ENCODE measurements at places on chromosomes 3 and 15. TPM values are rescaled to one million over a fixed set of nuclear protein-coding genes. Genes with fewer than 3 reads are reported as not detected.

- DNase-seq = peak; percentile 79
These were observed 128.6 kb downstream of the DUT start for GRCh38 chr15:48459571-48460442.

DNA sequence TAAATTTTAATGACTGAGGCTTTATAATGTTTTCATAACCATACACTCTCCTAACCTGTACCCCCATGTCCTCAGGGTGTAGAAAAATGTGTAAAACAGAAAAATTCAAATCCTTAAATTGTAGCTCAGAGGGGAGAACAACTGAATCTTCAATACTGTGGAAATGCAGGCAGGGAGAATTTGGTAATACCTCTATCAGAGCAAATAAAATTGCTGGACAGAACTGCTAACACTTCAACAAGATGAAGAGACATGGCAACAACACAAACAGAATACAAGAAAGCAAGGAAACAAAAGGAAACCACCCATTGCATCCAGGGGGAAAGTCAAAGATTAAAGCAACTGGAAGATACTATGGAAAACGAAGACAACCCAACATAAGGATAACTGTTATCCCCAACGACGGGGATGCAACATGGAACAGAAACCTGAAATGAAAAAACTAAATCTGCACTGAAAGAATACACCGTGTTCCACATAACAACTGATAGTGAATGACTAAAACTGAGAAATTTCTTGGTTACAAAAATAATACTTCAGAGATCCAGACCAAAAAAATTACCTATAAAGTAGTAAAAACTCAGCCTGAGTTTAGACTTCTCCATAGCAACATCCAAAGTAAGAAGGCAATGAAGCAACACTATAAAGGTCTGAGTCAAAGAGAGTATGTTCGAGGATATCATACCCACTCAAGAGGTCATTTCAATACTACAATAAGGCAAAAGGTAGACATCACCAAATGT lies 48.5 kb downstream of the HACD2 start:
- DNase-seq = no peak

- no peak for DNase-seq
These were observed 43.9 kb downstream of the DTWD1 start for GRCh38 chr15:49664716-49665115.

DNA sequence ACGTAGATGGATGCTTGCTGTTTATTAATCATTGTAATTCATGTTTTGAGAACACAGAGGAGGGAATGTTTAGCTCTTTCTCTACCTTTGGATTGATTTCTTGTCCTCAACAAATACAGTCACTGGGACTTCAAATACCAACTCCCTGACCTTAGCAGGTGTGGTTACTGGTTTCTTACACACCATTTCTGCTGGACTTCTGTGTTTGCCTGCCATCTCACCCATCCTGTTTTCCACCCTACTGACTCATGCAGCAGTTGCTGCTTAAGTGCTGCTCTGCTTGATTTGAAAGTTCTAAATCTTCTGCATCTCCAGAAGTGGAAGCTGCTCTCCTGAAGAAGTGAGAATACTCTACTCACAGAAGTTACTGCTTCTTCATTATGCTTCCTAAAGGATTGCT lies 170.3 kb downstream of the ZPLD1 start:
- DNase-seq = no peak

- peak; percentile 49 for DNase-seq
These were observed 45.3 kb downstream of the TMEM212 start for GRCh38 chr3:171888466-171888865.

DNA sequence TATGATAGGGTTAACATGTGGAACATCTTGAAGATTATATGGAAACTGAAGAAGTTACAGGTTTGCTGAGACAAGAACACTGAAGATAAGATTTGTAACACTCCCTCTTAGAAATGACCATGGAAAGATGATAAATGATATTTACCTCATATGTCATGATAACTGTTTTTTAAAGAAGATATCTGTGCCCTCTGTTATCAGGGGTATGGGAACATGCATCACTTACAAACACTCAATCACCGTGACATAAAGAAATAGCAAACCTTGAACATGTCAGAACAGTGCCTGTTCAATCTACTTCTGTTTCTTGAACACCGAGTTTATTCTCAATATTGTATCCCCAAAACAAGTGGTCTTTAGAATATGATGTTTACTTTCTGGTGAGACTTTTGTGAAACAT lies 149.4 kb downstream of the ROBO2 start:
- DNase-seq = no peak

- DNase-seq = peak; percentile 94
These were observed 9.5 kb upstream of the TRIM69 start for GRCh38 chr15:44726568-44727484.

- DNase-seq = no peak
These were observed 14.5 kb downstream of the IGDCC3 start for GRCh38 chr15:65363306-65363705.

DNA sequence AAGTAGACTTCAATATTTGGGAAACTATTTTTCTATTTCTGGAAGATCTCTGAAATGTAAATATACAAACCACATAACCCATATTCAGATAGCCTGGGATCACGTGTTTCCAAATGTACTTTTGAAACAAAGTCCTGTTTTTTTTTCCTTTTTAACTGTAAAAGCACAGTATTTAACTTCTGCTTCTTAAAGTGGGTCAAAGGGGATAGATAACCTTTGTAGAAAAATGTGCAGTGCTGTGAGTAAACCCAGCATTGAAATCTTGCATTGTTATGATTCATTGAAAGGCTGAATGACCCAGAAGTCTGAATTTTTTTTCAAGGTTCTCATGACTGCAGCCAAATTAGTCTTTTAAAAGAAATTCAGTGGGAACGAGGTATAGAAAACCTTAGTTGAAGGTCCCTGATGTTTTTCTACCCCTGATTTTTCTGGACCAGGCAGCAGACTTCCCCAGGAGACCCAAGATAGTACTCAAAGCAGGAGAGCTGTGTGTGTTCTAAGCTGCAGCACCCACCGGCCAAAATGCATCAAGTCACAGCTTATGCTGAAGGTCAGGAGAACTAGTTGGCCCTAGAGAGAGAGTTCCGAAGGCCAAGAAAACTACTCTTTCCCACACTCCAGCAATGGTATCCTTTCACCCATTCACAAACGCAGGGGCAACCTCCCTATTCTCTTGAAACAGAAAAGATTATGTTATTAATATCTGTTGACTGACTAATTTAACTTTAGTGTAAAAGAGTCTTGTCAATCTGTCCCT lies 43.6 kb upstream of the APH1B start:
- DNase-seq = peak; percentile 87

The SV2B gene
- total RNA-seq = not detected

The SEC11A gene
- 62.4 TPM for total RNA-seq

The SAXO2 gene
- not detected for total RNA-seq

The COL7A1 gene
- 3.1 TPM for total RNA-seq

The OXTR gene
- total RNA-seq = 56.1 TPM
